NCI-H1417 (cell line): ENCODE measurements at places on chromosomes 4 and X.

DNA sequence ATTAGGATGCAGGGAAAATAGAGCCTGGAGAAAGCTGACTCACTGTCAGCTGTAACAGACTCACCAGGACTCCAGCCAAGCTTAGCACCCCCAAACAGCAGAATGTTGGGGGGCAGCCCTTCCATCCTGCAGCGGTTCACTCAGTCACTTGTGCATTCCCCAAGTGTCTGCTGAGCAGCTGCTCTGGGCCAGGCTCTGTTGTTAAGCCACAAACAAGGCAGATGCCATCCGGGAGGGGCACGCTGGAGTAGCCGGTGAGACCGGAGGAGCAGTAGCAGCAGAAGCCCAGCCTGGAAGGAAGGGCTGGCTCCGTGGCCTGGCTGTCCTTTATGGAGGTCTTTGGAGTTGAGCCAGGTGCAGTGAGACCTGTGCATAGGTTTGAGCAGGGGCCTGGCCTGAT lies 22.0 kb downstream of the CCNQ start:
- no peak for DNase-seq

- DNase-seq = no peak
Measured at GRCh38 chrX:31039327-31039711, 32.5 kb downstream of the FTHL17 start.

DNA sequence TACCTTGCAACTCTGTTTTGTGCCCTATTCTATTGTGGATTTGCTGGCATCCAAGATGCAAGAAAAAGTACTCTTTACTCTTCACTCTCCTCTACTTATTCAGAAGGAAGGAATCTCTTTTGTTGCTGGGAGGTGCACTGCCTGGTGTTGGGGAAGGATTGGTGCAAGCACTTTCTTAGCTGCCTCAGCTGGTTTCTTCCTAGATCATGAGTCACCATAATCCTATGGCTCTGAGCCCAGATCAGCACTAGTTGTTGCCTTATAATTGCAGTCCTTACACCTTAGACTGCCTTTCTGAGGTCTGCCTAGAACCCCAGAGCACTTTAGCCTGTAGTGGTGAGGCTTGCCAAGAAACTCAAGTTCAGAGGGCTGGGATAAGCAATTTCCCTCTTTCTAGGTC lies 37.0 kb upstream of the CT83 start:
- no peak for DNase-seq

- no peak for DNase-seq
Measured at GRCh38 chrX:123223859-123224258, 39.8 kb downstream of the GRIA3 start.

GRCh38 chrX:136205882-136206380 lies 45.3 kb downstream of the MAP7D3 start:
- DNase-seq = no peak

- DNase-seq = no peak
Measured at GRCh38 chr4:27003642-27004113, 143.0 kb downstream of the STIM2 start.

- no peak for DNase-seq
Measured at GRCh38 chr4:42078184-42078801, 74.2 kb downstream of the BEND4 start.

GRCh38 chr4:113788888-113789287 lies 27.4 kb upstream of the CAMK2D start:
- no peak for DNase-seq

- DNase-seq = no peak
Measured at GRCh38 chr4:176413171-176413570, 93.4 kb downstream of the SPCS3 start.

GRCh38 chr4:150280081-150280895 lies 202.0 kb downstream of the DCLK2 start:
- no peak for DNase-seq

DNA sequence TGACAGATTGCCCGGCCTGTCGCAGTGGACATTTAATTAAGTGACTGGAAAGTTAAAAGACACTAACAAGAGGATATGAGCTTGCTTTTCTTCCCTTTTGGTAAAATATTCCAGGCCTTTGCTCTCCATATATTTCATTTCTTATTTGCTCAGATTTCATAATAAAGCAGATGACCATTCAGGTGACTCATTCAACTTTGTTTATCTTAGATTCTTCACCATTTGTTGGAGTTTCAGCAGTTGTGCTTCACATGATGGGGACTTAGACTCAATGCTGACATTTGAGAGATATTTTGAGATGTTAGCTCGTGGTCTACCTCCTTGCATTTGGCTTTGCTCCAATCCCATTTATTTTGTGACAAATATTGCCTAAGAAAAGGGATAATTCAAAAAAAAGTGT lies 312.2 kb downstream of the ARHGAP24 start:
- no peak for DNase-seq

- DNase-seq = no peak
Measured at GRCh38 chr4:181674315-181674875, 568.8 kb upstream of the TENM3 start.

DNA sequence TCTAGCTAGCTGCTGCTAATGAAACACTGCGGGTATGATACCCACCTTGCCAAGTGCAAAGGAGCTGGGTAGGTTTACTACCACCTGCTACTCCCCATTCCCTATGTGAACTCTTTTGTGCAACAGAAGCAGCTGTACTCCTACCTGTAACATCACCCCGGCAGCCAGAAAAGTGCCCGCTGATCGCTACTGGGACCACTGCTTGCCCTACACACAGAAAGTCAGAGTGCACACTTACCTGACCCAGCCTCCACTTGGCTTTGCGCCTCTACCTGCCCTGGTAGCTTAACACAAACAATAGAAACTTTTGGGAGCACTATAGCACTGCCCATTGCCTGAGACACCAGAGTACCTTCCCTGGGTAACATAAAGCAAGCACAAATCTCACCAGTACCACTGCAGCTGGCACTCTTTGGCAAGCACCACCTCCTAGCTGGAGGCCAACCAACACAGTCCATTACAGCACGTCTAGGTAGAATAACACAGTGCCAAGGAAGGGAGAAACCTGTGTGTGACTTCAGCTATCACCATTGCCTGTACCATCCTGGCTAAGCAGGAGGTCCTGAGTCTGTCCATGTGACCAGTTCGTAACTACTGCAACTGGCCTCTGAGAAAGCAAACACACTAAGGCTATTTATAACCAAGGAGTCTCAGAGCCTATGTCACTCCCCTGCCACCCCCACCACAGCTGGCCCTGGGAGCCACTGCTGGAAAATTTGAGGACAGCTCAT lies 80.1 kb downstream of the CENPC start:
- no peak for DNase-seq

DNA sequence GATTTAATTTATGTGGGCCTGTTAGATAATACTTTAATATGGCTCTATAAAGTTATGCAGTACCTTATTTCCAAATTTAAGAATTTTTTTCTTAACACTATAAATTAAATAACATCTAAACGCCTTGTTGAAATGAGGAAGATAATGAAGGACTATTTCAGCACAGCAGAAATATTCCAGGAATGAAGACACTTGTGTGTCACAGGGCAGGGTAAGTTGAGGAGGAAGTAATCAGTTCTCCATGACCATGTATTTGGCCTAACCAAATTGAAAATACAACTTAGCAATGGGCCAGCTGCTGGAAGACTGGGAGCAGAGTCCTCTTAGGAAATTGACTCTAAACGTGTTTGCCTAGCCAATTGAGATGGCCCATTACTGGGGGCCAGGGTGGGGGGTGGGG lies 16.9 kb downstream of the CXCL3 start:
- DNase-seq = no peak

DNA sequence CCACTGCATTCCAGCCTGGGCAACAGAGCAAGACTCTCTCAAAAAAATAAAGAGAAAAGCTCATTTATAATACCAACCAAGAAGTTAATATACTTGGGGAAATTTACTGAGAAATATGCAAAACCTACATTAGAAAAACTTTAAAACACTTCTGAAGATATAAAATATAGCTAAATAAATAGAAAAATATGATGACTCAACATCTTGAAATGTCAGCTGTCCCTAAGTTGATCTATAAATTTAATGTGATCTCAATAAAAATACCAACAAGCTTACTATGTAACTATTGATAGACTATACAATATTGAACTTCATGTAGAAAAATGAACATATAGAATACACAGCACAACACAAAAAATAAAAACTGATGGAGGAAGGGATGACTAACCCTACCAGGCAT lies 87.5 kb upstream of the INTU start:
- DNase-seq = no peak

GRCh38 chr4:54496412-54496811 lies 161.3 kb upstream of the KIT start:
- DNase-seq = no peak

DNA sequence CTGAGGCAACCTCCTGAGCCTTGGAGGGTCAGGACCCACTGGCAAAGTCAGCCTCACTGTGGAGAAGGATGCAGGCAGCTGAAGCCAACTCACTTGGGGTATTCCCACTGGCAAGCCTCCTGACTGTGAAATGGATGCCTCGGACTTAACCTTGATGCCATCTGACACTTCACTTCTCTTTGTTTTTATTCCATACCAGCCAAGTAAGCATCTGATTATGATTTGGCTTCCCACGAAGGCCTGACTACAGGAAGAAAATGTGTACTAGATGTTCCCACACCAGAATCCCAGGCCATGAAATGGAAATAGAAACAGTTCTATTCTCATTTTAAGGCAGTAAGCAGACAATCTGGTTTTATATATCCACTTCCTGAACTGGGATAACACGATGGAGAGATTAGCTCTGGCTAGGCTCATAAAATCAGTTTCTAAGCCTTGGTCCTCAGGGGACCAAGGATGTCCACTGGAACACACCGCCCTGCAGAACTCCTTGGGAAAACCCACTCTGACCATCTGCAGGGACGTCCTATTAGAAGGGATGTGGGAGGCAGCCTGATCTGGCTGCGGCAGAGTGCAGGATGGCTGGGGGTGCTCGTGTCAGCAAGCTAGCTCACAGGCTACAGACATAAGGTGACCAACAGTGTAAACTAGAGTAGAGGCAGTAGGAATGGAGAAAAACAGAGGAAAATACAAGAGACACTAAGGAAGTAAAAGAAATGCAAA lies 89.3 kb downstream of the TSPAN5 start:
- DNase-seq = no peak

DNA sequence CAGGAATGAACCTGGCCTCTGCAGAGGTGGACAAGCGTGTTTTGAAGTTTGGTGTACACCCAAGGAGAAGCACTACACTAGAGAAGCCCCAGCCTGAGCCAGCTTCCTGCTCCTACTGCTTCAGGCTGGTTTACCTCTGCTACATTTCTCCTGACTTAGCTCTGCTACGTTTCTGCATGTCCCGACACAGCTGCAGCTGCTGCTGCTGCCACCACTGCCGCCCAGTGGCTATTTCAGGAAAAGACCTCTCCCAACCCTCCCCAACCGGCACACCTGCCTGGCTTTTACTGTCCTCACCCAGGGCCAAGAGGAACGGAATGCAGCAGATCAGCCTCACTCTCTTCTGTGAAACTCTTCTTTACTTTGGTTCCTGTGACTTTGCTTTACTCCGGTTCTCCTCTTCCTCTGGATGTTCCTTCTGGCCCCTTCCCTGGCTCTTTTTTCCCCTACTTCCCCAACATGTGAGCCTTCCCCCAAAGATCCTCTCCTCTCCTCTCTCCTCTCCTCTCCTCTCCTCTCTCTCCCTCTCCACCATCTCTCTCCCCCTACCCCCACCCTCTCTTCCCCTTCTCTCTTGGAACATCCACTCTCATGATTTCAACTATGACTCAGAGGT lies 3.1 kb upstream of the P2RY4 start:
- peak; percentile 19 for DNase-seq

- DNase-seq = no peak
Measured at GRCh38 chrX:49838374-49838773, 9.3 kb downstream of the PAGE4 start.

GRCh38 chrX:122777766-122778165 lies 406.3 kb upstream of the GRIA3 start:
- no peak for DNase-seq

DNA sequence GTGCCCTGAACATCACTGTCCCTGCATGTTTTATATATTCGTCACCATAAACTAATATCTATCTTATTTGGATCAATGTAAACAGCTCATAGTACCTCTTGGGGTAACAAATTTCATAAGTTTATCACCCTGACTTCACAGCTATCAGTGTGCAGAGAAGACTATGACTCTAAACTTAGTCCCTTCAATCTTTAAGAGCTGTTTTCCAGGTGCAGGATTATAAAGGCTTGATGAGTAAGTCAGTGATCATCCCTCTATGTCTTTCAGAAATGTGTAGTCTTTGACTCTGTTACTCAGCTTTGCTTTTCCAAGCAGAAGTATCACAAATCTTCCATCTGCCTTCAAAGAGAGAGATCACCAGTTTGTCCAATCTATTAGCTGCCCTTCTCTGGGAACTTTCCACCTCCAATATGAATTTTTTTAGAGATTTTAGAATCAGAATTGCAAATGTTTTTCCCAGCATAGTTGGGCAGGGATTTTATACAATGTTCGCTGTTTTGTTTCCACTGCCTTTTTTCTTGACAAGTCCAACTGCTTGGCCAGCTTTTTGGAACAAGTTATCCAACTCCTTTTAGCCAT lies 45.1 kb upstream of the TSPAN7 start:
- no peak for DNase-seq

- DNase-seq = no peak
Measured at GRCh38 chrX:75086731-75087195, 69.3 kb downstream of the ABCB7 start.

GRCh38 chr4:180363815-180364214 lies 1879.4 kb upstream of the TENM3 start:
- no peak for DNase-seq

DNA sequence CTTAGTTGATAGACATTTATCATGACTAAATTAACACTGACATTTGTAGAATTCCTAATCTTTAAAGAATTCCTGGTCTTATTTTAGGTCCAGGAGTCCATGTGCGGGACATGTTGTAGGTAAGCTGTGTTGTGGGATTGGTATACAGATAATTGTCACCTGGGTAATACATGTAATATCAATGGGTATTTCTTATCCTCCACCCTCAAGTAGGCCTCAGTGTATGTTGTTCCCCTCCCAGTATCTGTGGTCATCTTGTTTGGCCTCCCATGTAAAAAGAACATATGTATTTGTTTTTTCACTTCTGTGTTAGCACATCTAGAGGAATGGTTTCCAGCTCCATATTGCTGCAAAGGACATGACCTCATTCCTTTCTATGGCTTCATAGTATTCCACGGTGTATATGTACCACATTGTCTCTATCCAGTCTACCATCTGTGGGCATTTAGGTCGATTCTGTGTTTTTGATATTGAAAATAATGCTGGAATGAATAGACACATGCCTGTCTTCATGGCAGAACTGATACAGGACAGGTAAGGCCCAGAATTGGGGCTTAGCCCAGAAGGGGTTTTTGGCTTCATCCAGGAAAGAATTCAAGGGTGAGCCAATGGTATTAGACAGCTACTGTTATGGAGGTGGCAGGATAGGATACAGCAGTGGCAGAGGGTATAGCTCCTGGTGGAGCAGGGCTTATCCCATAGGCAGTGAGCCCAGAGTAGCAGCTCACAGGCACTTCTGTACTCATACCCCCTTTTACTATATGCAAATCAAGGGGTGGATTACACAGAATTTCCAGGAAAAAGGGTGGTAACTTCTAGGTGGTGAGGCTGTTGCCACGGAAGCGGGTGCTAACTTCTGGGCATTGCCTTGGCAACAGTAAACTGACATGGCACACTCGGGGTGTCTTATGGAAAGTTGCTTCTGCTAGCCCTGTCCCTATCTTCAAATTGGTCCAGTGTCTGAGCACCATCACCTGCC lies 66.1 kb upstream of the WDR1 start:
- DNase-seq = no peak
